ENCODE measurements at places on chromosomes 3 and 15. TPM values are rescaled to one million over a fixed set of nuclear protein-coding genes. Genes with fewer than 3 reads are reported as not detected.

Gene EPHA3
- total RNA-seq = 0.34 TPM

Gene CHRNB4
- total RNA-seq = not detected

Gene PRR20G
- not detected for total RNA-seq

GRCh38 chr3:9704347-9705322 is 1.0 kb downstream of the CPNE9 start:
- DNase-seq = no peak

DNA sequence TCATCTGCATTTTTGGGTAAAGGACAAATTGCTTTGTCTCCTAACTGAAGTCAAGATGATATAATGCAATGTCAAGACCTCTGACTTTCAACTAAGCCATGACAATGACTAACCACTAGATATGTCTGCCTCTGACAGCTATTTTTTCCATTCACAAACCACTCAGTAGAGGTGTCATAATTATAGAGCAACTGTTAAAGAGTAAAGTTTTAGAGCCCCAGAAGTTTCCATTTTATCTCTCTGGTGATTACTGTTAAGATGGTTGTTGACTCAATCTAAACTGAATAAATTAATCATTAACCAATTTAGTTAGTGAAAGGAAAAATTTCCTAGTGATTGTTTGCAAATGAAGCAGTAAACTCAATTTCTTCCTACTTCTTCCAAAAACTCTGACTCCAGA is 779.9 kb downstream of the GRM7 start:
- DNase-seq = no peak

- no peak for DNase-seq
Measured at GRCh38 chr3:129943020-129943419, 31.5 kb upstream of the TRH start.

DNA sequence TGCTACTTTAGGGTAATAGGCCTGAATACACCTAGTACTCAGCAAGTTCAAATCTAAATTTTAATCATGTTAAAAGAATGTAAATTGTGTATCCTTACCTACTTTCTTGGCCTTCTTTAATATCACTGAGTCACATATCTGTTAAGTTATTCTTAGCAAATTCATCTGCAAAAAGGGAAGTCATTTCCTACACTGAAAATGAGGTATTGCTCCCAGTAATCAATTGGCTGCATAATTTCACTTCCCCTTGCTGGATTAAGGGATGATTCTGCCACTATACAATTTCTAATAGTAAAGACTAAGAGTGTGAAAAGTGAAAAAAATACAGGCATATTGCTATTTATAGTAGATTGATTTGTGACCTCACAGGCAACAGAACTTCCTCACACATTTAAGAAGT is 47.8 kb downstream of the CCDC54 start:
- no peak for DNase-seq

- DNase-seq = no peak
Measured at GRCh38 chr3:108239082-108239481, 16.9 kb upstream of the IFT57 start.

DNA sequence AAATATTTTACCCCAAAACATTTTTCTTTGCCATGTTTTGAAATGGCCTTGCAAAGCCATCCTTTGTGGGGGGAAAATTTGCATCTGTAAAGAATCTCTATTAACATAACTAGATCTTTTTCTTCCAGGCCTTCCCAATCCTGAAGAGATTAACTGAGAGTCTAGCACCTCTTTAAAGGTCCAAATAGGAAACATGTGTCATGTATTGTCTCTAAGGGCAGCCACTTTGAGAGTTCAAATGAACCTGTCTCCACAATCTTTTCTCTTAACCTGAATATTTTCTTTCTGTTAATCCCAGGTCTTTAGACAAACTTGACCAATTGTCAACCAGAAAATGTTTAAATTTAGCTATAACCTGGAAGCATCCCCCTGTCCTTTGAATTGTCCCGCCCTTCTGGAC is 236.6 kb upstream of the PROK2 start:
- DNase-seq = no peak

- DNase-seq = no peak
Measured at GRCh38 chr3:97131476-97131875, 317.1 kb downstream of the EPHA6 start.

DNA sequence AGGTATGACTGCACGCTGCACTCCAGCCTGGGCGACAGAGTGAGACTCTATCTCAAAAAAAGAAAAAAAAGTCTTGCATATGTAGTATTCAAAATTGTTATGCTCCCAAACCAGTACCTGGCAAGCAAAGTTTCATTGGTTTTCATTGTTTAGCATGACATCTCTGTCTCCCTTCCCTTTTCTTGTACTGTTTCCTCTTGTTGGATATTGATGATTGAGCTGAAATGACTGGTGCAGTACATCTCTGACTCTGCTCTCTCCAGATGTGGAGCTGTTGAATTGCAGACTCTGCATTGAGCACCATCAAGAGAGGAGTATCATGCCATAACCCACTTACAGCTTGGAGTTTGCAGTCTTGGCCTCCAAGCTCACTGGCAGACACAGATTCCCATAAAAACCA is 77.2 kb downstream of the FAM81A start:
- DNase-seq = no peak

Measured in glomerular endothelial cell (primary cell).